ENCODE measurements at places on chromosomes 1 and 21.
A peak's percentile ranks its signal among the peaks of the same experiment; 100 is the strongest.

- no peak for DNase-seq
Measured at GRCh38 chr1:184489908-184490307, 103.1 kb downstream of the C1orf21 start.

- no peak for DNase-seq
Measured at GRCh38 chr1:64087768-64088167, 115.7 kb upstream of the UBE2U start.

DNA sequence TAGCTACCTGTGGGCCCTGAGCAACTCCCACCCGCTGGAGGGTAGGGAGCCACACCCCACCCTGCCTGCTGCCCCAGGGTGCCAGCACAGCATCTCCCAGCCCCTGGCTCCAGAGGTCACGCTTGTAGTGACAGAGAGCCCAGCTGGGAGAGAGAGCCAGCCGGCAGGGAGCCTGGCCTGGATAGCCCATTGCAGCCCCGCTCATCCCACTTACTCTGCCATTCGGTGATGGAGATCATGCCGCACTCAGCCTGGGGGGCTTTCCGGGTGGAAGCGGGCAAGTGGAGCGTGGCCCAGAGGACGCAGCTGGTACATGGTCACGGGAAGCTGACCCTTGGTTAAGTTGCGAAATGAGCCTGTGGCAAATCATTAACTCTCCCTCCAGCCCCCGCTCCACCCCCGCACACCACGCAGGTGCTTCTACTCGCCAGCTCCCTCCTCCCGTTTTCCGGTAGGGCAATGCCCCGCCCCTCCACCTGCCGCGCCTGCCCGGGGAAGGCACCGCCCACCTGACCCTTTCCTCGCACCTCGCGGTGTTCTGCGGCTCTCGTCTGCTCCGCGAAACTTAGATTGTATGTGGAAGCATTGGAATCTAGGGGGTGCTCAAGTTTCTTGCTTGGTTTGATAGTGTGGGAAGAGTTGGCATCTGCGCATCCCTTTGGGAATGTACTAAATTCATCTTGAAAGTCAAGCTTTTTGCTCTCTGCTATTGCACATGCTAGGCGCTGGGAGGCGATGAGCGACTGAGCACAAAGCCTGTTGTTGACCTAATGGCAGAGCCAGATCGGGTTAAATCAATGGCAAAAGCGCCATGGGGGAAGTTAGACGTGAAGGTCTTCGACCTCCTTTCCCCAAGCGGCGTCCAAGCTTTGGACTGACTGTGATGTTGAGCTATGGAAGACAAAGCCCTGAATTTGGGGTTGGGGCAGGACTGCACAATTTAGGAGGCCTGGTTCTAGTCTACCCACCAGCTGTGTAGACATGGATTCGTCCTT lies at the start of gene GOLT1A:
TSS of gene GOLT1A (minus strand) at position 321 of the 995 bp plus-strand sequence. CDS start at position 239, 82 bp downstream.
- no peak for DNase-seq

- DNase-seq, result no peak
Measured at GRCh38 chr1:167879508-167879907, 34.4 kb downstream of the ADCY10 start.

- DNase-seq, result no peak
Measured at GRCh38 chr1:55050283-55050682, 10.9 kb downstream of the PCSK9 start.

DNA sequence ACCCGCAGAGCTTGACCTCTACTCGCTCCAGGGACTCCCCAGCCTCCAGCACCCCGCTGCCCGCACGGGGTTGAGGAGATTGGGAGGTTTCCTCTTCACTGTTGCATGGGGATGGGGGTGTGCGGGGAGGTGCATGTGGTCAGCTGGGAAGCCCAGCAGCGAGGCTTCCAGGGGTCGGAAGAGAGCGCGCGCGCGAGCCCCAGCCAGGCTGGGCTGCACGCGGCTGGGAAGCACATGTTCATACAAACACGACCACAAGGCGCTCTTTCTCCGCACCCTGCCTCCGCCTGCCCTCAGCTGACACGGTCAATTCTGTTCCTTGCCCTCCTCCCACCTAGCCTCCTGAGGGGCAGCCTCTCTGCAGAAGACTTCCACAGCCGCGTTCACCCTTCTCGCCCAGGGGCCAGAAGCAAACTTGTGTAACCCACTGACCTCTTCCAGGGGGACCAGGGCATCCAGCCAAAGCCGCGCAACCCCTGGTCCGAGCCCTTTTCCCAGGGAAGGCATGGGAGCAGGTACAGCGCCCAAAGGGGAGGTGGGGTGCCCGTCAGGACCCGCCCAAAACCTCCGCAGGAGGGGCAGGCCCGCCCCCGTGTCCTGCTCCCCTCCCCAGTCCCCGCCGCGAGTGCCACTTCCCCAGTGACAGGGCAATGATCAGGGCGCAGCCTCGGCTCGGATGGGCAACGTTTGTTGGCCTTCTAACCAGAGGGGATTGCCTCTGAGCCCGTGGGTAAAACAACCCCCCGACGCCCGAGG lies 1.3 kb downstream of the COL24A1 start:
- no peak for DNase-seq

- DNase-seq, result no peak
Measured at GRCh38 chr1:222973561-222973960, 158.7 kb downstream of the DISP1 start.

DNA sequence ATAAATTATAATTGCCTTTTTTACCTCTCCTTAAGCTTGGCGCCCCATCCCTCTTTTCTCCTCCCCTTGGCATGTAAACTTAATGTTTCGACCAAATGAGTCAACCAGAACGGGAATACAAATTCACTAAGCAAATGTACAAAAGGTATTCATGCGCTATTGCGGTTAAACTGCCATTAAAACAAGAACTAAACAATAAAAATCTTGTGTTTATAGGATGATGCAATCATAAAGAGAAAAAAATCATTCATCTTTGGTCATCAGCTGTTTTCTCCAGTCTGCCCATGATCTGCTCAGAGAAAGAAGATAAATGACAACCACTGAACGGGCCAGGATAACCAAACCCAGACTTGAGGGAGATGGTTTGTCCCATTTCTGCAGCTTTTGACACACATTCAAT lies 534.2 kb upstream of the PLXNA2 start:
- DNase-seq, result no peak

- DNase-seq, result no peak
Measured at GRCh38 chr1:15866721-15867201, 19.3 kb downstream of the SPEN start.

DNA sequence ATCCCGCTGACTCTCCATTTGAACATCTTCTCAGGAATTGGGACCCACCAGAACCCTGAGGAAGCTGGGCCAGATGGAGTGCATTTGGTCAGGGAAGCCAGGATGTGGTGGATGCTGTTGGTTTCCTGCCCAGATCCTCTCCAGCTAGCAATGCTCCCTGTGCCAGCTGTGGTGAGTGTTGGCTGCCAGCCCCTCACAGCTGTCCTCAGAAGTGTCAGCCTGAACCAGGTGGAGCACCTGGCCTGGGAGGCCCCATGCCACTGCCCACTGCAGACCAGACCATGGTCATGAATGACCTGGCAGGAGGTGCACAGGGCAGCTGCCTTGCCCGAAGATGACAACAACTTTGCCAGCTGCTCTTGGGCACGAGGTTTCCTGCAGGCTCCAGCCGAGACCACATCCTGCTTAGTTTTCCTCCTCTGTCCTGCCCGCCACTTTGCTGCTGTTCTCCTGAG lies 54.4 kb downstream of the PRSS38 start:
- DNase-seq, result no peak

DNA sequence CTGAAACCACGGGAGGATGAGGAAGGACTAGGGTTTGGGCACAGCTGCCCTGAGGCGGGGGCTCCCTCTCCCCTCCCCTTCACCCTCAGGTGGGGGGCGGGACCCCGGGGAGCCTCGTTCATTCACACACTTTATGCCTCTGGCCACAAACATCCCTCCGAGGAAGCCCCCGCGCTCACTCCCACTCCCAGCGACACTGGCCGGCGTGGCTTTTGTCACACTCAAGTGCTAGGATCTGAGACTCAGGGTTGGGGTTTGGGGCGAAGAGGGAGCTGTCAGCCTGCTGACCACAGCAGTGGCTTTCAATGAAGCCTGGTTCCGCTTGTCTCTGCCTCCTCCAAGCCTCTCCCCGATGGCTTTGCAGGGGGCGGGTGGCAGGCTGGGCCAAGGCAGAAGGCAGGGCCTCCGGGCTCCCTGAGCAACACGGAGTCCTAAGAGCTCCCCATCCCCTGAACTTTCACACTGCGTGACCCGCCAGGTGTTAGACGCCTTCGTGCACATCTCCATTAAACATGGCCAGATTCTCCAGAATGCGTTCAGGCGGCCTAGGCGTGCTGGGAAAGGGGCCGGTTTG lies 178.1 kb downstream of the NPHP4 start:
- DNase-seq, result no peak

DNA sequence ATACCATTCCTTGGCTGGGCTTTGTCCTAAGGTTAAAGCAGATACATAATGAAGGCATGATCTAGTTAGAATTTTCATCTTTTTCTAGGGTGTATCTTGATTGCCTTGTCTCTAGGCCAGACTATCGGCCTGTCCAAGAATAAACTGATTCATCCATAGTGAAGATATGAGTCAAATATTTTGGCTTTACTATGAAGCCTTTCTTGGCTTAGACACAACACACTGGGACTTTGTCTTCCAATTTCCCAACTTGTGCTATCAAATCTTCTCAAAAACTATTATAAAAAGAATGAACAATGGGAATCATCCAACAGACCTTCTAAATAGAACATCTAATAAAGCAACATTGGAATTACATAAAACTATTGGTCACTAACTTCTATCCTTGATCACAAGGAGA lies 64.8 kb downstream of the WARS2 start:
- DNase-seq, result no peak

DNA sequence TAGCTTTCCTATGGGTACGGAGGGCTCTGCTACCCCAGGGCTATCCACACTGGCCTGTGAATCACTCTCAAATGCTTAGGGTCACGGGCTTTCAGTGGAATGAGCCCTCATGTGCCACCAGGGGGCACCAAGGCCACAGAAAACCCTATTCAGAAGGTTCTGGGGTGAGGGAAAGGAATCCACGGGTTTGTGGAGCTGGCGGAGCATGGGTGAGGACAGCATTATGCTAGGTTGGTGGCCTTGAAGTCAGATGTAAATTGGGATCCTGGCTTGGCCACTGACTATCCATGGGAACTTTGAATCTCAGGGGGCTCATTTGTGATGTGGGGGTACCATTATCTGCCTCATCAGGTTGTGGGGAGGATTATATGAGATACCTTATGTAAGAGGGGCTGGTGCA lies 5.1 kb upstream of the LAMTOR5 start:
- DNase-seq, result peak; percentile 90

- no peak for DNase-seq
Measured at GRCh38 chr1:157307491-157307890, 169.3 kb upstream of the ETV3 start.

DNA sequence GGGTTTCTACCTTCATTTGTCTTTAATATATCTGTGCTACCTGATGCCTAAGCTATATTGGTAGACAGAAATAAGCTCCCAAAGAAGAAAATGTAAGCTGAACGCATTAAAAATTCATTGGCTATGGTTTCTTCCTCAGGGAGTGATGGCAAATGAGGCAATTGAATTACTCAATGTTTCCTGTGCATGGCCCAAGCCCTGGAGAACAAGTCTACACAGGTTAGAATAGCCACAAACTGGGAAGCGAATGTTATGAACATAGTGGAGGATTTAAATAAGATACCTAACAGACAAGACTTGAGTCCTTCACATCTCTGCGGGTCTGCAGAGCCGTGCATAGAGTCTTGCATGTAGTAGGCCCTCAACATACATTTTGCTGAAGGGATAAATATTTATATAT lies 350.3 kb downstream of the RWDD3 start:
- no peak for DNase-seq

DNA sequence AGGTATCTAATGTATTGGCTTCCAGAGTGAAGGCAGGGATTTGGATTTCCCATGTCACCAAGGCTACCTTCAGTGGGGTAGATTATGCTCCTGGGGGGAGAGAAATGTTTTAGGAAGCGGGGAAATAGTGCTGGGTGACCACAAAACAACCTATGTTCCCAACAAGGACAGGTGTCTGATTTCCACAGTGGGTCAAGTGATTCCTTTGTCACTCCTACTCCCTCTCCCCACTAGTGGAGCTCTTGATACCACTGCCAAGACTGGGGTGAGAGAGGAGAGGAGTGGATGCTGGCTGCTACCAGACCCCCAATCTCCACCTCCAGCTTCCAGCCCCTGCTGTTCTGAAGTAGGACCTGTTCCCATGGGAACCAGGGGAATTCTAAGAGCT lies 104.3 kb upstream of the FAM78B start:
- no peak for DNase-seq

DNA sequence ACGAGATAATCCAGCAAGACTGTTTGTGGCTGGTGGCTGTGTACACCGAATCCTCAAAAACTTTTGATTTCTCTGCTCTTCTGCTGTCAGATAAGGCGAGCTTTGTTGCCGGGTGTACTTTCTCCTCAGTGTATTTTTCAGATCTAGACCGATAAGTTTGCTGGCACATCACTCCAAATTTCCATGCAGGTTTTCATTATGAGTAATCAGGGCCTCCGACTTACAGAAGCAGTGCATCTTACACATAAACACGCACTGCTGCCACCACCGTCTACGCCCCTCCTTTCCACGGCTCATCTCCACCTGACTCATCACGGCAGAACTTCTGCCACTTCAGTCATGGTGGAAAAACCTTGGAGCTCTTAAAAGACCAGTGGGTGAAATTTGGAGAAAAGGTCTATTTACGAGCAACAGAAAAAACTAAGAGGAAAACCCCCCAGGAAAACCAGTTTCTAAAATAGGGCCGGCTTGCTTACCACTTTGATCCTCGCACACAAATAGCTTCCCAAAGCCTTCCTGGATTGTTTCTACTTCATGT lies 7.7 kb downstream of the ZBTB21 start:
- DNase-seq, result no peak

DNA sequence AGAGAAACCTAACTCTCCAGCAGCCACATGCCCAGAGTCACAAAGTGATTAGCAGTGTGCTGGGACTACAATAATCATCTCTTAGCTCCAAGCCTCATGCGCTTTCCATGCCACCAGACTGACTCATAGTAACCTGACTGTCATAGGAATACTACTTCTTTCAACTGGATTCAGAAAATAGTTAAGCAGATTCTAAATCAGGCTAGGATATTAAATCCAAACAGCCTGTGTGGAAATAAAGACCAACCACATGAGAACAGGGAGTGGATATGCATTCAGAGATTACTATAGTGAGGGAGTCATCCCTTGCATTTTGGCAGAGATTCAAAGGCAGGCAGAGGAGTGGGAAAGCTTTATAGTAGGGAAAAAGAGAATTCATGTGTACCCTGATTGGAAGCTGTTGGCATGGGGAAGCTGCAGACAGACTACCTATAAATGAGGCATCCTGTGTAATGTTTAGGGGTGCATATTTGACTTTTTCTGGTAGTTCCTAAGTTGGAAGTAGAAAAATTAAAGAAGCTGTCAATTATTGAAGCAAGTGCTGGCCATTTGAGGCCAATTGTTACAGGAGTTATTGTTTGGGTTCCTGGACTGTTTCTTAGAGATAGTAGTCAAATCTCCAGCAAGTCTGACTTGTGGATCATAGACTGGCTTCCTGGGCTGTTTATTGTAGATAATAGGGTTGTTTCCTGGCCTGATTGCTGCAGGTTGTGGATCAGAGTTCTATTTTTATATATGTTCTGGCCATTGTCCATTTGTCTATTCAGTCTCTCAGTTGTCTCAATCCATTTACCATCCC lies 31.7 kb upstream of the DNAH14 start:
- DNase-seq, result no peak

Measured in NAMALWA (cell line).